ENCODE measurements at places on chromosomes 1 and 21. TPM values are rescaled to one million over a fixed set of nuclear protein-coding genes. Genes with fewer than 3 reads are reported as not detected.

Gene HAPLN2
- not detected for total RNA-seq

Gene IQCC
- total RNA-seq = 3.0 TPM

Gene AMY1C
- total RNA-seq = not detected

Gene CCDC17
- 0.94 TPM for total RNA-seq

Gene TTC24
- total RNA-seq = not detected

Gene C1orf87
- not detected for total RNA-seq

Gene RGS8
- total RNA-seq = 0.05 TPM

Gene KCNN3
- 0.34 TPM for total RNA-seq

Gene SLAMF7
- 4.2 TPM for total RNA-seq

GRCh38 chr1:27562534-27563340 is 41.2 kb downstream of the AHDC1 start:
- no peak for DNase-seq

GRCh38 chr1:187481581-187482148 is 652.9 kb downstream of the PLA2G4A start:
- DNase-seq = no peak

- no peak for DNase-seq
Observed at GRCh38 chr1:31230378-31230777, 9.3 kb downstream of the NKAIN1 start.

DNA sequence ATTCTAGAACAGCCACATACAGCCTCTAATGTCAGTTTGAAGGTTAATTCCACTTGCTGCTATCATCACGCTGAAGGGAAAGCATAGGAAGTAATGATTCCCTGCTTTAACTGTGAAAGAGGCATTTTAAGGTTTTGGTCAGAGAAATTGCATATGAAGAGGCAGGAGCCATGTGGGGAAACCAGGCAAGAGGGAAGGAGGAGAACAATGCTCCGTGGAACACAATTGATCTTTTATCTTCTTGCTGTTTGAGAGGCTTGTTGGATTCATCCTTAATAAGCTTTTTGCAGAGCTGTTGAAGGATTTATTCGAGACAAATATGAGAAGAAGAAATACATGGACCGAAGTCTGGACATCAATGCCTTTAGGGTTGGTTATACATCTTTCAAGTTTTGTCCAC is 35.9 kb downstream of the SMAP2 start:
- no peak for DNase-seq

DNA sequence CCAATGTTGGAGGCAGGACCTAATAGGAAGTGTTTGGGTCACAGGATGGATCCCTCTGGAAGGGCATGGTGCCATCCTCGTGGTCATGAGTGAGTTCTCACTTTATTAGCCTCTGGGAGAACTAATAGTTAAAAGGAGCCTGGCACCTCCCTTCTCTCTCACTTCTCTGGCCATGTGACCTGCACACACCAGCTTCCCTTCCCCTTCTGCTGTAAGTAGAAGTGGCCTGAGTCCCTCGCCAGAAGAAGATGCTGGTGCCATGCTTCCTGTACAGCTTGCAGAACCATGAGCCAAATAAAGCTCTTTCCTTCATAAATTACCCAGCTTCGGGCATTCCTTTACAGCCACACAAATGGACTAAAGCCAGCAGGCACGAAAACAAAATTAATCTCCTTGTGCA is 23.6 kb downstream of the ACOT7 start:
- DNase-seq = no peak

DNA sequence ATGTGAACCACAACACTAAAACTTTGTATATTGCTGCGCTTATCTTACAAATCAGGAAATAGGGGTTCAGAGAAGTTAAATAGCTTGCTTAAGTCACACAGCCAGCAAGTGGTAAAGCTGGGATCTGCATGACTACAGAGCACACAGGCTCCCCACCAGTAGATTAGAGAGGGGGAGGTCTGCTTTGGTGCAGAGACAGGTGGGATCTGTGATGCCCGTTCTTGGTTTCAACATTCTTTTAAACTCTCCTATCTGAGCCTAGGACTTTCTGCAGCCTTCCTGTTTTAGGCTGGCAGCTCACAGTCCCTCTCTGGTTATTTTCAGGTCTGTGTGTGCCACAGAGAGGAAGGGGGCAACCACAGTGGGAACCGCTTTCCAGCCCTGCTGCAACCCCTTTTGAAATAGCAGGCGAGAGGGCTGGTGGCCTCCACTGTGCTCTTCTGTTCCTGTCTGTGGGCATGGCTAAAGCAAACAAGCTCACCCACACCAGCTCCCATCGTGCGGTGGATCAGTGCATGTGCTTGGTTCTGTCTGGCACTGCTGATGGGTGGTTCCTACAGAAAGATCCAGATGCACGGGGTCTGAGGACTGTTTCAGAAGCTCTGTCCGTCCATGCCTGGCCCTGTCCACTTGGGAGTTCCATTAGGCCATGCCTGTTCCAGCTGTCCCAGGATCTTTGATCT is 1.7 kb upstream of the IL6R start:
- no peak for DNase-seq

DNA sequence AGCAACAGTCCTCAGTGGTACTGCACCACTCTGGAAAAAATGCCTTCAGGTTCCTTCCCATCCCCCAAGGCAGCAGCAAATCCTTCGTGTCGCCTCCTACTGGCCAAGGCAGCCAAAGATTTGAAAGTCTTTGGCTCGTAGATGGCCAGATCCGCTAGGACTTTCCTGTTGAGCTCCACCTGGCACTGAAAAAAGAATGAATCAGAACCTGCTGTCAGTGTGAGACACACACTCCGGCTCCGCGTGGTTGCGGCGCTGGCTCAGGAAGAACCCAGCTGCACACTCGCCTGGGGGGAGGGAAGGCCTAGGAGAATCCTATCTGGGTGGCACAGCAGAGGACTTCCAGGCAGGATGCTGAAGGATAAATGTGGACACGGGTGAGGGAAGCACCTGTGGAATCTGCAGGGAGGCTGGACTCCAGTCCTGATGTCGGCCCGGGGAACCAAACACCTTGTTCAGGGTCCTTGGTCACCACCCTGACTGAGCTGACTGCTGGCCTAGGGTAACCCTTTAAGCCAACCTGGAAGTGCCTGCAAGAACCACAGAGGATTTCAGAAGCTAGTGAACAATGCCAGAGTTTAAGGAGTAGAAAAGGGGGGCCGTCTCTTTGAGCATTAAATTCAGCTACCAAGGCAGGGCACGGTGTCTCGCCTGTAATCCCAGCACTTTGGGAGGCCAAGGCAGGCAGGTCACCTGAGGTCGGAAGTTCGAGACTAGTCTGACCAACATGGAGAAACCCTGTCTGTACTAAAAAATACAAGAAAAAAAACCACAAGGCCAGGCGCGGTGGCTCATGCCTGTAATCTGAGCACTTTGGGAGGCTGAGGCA is 3.2 kb upstream of the CCNL2 start:
- peak; percentile 85 for DNase-seq

- DNase-seq = no peak
Observed at GRCh38 chr1:91784191-91784590, 101.8 kb downstream of the TGFBR3 start.

GRCh38 chr1:87642581-87643221 is 314.0 kb downstream of the LMO4 start:
- peak; percentile 9 for DNase-seq

- peak; percentile 23 for DNase-seq
Observed at GRCh38 chr1:107935396-107936064, 29.4 kb downstream of the VAV3 start.
